Osteocyte (in vitro differentiated cells): ENCODE measurements at places on chromosomes 11 and 22. TPM values are rescaled to one million over a fixed set of nuclear protein-coding genes. Genes with fewer than 3 reads are reported as not detected.

SLC17A6 gene
- total RNA-seq, result not detected in 2 replicates

MRGPRX3 gene
- total RNA-seq, result not detected in 2 replicates

VWCE gene
- 8.8 and 10.7 TPM in 2 replicates for total RNA-seq

POTEH gene
- not detected in 2 replicates for total RNA-seq

SNX19 gene
- total RNA-seq, result 68.4 and 71.1 TPM in 2 replicates

DENND6B gene
- total RNA-seq, result 10.4 and 10.8 TPM in 2 replicates

NUDT8 gene
- total RNA-seq, result 5.9 and 8.0 TPM in 2 replicates
